ENCODE measurements at places on chromosomes 2 and 18.

DNA sequence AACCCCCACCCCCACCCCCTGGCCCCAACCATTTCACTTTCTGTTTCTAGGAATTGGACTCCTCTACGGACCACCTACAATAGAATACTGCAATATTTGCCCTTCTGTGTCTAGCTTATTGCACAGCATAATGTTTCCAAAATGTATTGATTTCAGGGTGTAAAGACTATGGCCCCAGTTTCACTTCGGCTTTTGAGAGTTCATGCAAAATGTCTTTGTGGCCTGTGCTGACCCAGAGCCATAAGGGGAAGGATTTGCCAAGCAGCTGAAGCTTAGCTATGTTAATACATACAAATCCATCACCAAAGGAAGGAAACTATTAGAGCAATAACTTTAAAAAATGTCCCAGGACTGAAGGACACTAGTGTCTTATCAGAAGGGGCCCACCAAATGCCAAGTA lies 11.2 kb upstream of the ATP9B start:
- no peak for DNase-seq

DNA sequence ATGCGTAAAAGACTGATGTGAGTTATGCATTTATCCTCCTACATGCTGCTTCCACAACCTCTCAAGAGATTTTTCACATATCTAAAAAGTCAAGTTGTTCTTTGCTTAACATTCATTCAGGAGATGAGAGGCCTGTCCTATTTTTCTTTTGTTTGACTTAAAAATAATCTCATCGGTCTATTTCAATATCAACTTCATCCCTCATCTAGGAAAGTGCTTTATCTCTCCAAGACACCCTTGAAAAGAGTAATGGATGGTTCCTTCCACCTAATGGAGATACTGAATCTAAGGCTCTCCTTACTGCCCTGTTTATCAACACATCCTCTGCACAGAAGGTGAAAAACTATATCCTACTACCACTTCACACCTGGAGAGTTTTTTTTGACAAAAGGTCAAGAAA lies 2.4 kb downstream of the NFE2L2 start:
- peak; percentile 13 for DNase-seq

DNA sequence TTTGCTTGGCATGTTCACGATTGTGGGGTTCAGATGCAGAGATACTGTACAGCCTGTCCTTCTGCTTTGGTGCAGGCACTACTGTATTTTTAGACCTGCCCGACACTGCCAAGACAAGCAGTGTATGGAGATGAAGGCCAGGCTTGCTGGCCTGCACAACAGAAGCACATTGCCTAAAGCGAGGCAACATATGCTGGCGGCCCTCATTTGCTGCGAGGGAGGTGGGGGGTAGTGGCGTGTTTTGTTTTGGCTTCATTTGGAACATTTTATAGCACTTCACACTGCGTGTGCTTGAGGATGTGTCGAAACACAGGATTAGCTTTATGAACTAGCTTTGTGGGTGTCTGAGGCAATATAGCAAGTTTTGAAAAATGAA lies 27.0 kb downstream of the TMEM182 start:
- DNase-seq, result no peak

- DNase-seq, result no peak
These were observed 214.7 kb downstream of the CLIP4 start for GRCh38 chr2:29329899-29330298.

GRCh38 chr18:54149078-54149697 lies 75.3 kb downstream of the MBD2 start:
- no peak for DNase-seq

GRCh38 chr2:217393585-217394032 lies 533.7 kb upstream of the TNP1 start:
- DNase-seq, result no peak

DNA sequence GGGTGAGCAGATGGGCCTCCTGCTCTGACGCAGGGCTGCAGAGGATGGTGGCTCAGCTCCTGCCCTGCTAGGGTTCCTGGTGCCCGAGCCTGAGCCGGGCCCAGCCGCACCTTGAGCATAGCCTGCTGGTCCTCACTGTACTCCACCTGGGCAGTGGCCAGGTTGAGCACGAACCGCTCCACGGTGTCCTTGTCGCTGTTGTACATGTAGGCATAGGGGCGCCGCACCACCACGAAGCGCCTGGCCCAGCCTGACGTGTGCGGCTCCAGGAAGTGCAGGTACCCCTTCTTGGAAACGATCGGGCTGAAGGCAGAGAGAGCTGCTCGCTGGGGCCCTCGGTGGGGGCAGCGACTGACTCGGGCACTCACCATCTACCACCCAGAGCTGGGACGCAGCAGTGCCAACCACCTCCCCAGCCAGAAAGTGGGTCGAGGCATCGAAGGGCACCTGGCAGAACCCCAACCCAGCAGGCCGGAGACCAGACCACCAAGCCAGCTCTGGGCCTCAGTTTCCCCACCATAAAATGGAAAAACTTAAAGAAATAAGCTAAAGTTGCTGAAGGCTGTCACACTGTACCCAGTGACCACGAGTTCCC lies 27.3 kb downstream of the AQP12A start:
- no peak for DNase-seq

- DNase-seq, result no peak
These were observed 36.2 kb downstream of the WIPF1 start for GRCh38 chr2:174561283-174561971.

GRCh38 chr2:1437101-1437500 lies 23.8 kb downstream of the TPO start:
- no peak for DNase-seq

- no peak for DNase-seq
These were observed 2.7 kb downstream of the COLEC11 start for GRCh38 chr2:3597567-3597966.

GRCh38 chr2:59655809-59656208 lies 897.6 kb downstream of the BCL11A start:
- no peak for DNase-seq

DNA sequence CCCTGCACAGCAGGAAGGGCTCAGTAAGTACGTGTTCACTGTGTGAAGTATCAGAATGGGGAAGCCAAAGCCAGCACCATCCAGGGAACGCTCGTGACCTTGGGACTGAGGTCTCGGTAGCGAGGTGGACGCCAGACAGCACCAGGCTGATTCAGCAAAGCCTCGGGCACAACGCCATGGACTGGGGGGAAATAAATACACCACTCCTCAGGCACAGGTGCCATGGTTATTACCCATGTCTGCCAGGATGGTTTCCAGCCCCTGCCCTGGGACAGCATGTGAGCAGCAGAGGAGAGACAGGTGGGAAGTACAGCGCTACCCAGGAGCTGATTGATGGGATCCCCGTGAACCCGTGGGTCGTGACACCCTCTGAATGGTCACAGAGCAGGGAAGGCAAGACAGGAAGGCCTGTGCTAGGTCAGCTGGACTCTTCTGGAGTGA lies 53.0 kb downstream of the REEP1 start:
- DNase-seq, result no peak

GRCh38 chr2:214881647-214882202 lies 72.2 kb upstream of the BARD1 start:
- DNase-seq, result no peak

GRCh38 chr2:46943881-46944798 lies 28.5 kb upstream of the MCFD2 start:
- no peak for DNase-seq

DNA sequence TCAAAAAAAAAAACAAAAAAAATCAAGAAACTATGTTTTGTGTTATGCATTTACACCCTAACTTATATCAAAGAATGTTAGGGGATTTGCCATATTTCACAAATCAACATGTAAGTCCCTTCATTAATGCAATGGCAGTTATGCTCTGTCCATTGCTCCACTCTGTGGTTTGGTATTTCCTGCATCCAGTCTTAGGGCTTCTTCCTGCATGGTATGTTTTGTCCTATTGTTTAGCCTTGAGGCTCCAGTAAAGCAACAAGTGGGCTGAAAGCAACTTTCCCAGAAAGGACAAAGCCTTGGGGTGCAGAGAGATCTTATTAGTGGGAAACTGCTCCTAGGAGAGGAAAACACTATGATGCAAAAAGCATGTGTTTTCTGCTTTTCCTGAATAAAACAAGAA lies 474.1 kb downstream of the IRS1 start:
- DNase-seq, result no peak

DNA sequence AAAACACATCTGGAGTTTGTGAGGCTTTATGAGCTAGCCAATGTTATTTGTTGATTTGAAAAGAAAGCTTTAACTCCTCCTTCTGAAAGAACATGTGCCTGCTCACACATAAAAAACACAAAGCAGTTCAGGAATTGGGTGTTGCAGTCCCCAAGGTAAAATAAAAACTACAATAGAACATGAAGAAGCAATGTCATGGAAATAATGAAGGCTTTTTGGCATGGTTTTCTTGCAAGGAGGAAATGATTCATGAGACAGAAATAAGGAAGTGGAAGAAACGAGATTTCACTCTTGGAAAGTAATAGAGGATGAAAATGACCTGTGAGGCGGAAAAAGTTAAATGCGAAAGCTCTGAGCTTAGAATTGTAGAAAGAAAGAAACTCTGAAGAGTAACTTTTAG lies 81.1 kb downstream of the TRIB2 start:
- DNase-seq, result no peak

DNA sequence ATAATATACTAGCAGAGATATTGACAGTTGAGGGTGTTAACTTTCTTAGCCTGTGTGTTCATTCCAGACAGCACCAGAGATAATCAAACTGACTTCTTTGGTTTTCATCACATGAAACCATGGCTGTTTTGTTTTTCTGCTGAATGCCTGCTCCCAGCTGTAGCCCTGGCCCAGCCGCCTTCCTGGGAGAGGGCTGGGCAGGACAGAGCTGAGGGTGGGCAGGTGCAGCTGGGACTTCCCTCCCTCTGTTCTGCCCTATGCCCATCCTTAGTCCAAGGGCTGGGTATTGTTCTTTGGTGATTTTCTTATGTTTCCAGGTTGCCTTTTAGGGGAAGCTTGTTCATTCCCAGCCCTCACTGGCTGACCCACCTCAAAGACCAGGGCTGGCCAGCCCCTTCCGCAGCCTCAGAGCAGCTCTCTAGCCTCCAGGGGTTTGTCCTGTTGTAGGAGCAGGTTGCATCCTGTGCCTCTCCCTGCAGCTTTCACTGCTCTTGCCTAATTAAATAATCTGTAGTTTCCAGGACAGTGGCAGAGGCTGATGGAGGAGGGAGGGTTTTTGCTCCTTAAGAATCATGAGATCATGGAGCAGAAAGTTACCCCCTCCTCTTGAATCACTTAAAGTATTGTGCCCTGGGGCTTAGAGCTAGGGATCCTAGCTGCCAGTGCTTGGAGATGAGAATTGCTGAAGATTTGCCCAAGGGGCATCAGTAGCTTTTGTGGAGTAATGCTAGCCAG lies 61.4 kb downstream of the MTCL1 start:
- peak; percentile 85 for DNase-seq

DNA sequence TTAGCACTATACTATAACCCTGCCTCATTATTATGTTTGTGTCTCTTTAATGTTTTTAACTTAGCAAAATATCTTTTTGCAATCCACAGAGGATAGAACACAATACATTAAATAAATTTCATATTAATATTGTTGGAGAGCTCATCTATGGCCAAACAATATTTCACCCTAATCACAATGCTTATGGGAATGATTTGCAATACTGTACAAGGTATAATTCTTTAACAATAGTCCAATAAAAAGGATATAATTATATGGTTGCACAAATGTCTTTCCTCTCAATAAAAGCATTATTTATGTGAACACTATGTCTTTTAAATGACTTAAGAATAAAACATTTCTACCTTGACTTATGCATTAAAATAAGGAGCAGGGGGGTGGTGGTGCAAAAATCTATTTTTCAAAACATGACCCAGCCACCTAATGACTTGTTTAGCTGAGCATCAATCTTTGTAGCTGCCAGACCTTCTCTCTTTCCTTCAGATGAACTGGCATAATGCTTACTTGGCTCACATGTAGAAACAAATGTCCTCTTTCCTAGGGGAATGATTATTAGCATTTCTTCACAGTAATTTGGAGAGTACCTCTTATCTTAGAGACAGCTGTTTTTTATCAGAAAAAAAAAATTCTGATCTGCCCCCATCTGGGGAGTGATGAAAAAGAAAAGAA lies 1933.6 kb upstream of the LRRTM1 start:
- DNase-seq, result no peak

DNA sequence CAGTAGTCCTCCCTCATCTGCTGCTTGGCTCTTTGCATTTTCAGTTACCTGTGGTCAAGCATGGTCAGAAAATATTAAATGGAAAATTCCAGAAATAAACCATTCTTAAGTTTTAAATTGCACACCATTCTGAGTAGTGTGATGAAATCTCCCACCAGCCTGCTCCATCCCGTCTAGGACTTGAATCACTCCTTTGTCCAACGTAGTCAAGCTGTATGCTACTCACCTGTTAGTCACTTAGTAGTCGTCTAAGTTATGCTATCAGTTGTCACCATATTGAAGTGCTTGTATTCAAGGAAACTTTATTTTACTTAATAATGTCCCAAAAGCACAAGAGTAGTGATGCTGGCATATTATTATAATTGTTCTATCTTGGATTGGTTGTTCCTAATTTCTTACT lies 172.5 kb downstream of the FIGN start:
- DNase-seq, result no peak

- DNase-seq, result peak; percentile 10
These were observed 50.4 kb downstream of the GATA6 start for GRCh38 chr18:22219568-22220355.

DNA sequence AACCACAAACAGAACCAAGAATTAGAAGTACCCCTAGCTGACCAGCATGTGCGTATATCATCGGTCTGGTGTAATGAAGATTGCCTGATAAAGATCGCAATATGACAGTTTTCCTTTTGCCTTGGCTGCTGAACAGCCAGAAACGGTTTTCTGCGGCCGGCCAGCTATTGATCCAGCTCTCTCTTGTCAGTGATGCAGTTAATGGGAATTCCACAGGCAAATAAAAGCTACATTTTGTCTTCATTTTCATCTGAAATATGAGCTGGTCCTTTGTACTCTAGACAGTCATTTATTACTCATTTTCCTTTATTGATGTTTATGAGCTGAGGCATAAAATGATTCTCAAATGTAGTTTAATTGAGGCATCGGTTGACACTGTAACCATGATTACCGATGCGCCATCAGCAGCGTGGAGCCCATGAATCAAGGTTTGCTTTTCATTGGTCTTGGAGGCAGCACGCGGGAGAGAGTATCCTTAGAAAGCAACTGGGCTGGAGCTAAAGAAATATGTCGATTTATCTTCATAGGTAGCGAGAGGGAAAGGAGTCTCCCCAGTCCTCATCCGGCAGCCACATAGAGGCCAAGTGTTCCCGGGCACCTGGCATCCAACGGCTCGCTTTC lies 535.2 kb downstream of the GALR1 start:
- DNase-seq, result peak; percentile 52

DNA sequence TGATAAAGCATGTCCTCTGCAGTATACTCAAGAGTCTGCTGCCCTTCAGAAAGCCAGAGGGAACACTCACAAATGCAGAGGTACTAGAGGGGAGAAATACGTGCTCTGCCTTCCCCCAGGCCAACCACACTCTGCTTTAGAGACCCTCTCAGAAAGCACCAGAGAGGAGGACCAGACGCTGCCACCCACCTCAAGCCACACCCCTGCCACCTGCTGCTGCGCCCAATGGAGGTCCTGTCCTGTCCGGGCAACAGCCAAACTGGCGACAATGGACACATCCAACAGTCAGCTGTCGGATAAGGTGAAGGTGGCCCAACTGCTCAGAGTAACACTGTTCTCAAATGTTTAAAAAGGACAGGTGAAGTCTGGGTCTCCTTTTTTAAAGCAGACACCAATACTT lies 44.6 kb downstream of the FAM168B start:
- no peak for DNase-seq

- peak; percentile 29 for DNase-seq
These were observed 611.0 kb downstream of the KCNJ3 start for GRCh38 chr2:155309483-155309882.
